ENCODE measurements at places on chromosomes 2 and 18.
A peak's percentile ranks its signal among the peaks of the same experiment; 100 is the strongest.

DNA sequence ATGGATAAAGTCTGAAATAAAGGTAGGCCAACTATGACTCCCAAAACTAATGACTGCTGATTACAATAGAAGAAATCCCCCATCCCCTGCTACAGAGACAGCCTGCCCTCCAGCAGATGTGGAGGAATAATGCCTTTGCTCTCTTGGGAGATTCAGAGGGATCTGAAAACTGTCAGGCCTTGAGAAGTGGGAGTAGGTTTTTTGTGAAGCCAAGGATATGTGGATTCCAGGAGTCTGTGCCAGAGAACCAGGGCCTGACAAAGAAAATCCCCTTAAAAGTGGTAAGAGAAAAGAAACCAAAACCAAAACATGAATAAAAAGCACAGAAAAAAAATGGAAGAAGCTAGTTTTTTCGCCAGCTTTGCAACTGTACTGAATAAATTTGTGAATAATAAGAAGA is 397.6 kb downstream of the ZNF521 start:
- DNase-seq: no peak

DNA sequence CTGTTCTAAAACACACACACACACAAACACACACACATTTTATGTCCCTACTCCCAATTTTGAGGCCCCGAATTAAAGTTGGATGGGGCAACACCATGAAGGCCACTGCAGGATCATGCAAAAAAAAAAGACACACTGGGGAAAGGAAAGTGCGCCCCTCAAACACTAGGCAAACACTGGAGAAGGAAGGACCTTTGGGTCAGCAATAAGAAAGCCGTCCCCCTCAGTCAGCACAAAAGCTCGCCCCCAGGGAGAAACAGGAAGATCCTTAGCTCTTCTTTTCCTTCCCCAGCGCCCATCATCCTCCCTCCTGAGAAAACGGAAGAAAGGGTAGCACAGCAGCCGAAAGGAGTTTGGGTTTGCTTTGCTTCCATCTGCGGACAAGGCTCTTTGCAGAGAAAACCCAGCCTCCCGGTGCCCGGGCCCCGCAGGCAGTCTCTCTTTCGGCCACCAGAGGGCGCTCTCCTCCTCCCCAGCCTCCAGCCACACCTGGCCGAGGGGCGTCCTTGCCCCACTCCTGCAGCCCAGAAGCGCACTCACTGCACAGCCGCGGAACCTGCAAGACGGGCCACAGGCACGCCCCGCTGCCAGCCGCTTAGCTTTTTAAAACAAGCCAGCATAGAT is 248.5 kb downstream of the CDH20 start:
- peak; percentile 46 for DNase-seq

DNA sequence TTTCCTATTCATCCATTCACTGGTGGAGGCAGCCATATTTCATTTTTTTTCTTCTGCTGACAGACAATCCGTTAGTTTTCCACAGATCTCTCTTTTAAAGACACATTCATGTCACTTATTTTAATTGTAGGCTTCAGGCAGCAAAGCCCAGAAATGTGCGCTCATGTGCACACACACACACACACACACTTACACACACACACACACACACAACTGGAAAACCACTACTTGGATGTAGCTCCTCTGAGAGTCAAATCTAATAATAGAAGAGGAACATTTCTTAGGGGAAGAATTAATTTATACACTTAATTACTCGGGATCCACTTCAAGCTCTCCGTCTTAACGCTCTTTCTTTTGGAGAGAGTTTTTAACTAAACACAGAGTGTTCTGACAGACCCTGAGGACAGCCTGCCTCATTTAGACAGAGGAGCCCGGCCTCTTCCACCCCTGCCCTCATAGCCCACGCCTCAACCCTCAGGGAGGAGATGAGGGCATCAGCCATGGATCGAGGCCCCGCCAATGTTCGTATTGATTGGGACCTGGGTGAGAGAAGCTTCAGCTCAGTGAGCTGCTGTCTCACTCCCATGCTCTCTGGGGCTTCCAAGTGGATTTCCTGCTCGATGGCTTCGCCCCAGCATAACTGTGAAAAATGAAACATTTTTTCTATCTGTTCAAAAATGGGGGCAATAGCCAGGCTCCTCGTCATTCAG is 261.4 kb upstream of the SKOR2 start:
- DNase-seq: no peak

GRCh38 chr2:43115881-43116280 is 110.5 kb downstream of the ZFP36L2 start:
- DNase-seq: no peak

All from stimulated activated CD4-positive, alpha-beta T cell treated with anti-CD3 and anti-CD28 coated beads, Interleukin-15, amount 100 ng/mL, for 1 hour (primary cell).